ENCODE measurements at places on chromosomes 16 and 17.

DNA sequence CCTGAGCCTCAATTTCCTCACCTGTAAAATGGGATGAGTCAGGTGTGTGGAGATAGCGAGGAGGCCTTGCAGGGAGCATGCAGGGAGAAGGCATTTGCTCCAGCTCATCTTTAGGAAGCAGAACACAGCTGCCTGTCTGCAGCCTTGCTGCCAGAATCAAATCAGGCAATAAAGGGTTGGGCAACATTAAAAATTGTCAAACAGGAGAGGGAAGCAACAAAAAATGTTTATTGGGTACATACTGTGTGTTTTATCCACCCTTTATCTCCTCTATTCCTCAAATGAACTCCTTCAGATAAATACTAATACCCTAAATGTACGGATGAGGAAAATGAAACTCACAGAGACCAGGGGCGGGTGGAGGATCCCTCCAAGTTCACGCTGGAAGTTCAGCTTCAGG lies 12.2 kb downstream of the KRT16 start:
- no peak for DNase-seq

DNA sequence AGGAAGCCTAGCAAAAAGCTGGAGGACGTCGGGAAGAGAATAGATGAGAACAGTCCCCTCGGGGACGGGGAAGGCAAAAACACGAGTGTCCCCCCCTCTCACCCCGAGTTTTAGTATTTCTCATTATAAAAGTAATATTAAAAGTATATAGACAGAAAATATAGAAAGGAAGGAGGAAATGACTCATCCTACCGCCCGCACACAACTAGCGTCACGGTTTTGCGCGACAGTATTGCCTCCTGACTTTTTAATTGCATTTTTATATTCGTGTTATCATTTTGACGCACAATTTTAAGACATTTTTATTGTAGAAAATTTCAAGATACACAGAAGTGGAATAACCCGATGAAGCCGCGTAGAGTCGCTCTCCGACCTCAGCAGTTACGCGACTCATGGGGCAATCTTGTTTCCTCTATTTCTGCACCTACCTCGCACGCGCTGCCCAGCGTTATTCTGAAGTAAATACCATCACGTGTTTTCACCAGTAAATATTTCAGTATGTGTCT lies 652 bp upstream of the SLC25A19 start:
- peak; percentile 86 for DNase-seq

- DNase-seq = no peak
Observed at GRCh38 chr16:30876867-30877266, 17.0 kb downstream of the BCL7C start.

GRCh38 chr17:50288306-50288705 lies 14.0 kb downstream of the TMEM92 start:
- DNase-seq = no peak

- DNase-seq = peak; percentile 19
Observed at GRCh38 chr17:49338883-49339282, 23.2 kb downstream of the ZNF652 start.

DNA sequence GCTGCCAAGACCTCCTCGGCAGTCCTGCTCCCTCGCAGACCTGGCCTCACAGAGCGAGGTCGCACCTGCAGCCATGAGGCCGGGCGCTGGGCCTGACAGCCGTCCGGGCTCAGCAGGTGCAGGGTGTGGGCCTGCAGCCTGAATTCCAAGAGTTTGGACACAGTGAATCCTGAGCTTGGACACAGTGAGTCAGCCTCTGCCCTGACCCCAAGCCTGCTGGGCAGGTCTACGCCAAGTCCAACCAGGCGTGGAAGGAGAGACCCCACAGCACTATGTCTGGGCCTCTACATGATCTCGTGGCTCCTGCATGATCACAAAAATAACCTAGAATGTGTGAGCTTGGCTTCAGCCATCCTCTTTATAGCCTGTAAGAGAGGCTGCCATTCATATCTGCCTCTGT lies 121.0 kb downstream of the C16orf95 start:
- DNase-seq = no peak

DNA sequence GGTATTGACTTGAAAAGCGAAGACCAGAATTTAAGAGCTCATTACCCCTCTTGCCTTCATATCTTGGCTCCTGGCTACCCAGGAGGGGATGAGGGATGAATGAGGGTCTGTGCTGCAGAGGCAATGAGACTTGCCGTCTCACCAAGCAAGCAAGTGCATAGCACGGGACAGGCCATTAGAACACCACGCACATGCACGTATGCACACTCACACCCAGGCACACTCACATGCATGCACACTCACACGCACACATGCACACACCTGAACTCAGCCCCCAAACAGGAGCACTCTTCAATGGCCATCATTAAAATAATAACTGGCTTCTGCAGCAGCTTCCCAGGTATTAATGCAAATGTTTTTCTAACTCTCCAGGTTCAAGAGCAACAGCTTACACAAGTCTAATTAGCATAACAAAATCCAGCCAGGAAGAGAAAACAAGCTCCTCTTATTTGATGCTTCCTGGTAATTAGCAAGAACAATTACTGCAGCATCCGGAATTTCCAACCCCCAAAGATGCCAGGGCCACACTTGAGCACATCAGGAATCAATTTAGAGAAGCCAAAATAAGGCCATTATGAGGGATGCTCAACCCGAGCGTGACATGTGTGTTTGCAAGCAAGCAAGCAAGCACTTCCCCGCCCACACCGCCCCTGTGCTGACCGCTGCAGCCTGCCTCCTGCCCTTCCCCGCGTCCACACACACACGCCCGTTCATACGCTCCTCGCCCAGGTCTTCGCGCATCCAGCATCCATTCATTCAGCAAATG lies 171.6 kb upstream of the TNRC6C start:
- DNase-seq = no peak

DNA sequence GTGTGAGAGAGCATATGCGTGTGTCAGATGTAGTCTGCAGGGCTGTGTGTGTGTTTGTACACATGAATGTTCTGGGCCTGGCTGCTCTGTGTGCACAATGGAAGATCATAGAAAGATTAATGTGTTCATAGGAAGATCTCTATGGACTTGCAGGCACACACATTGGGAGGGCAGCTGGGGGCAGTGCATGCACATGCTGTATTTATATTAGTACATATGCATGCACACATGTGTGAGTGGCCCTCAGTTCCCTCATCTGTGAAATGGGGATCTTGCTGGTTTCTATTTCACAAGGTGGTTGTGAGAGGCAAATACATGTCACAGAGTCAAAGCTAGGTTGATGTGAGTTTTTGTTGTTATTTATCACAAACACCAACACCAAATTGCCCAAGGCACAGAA lies 2.1 kb downstream of the CA7 start:
- DNase-seq = no peak

DNA sequence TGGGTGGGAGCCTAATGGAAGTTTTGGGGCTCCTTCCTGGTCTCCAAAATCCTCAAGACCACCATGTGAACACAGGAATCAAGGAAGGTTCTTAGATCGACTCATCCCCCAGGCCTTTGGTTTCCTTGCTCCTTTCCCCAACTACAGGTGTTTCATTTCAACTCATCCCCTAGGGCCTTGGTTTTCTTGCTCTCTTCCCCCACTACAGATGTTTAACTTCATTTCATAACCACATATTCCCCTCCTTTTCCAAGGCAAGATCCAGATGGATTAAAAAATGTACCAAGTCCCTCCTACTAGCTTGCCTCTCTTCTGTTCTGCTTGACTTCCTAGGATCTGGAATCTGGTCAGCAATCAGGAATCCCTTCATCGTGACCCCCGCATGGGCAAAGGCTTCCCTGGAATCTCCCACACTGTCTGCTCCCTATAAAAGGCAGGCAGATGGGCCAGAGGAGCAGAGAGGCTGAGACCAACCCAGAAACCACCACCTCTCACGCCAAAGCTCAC lies at the start of gene CCL11:
Gene CCL11, plus strand, starts transcription at position 457 of the 507 bp plus-strand sequence. CDS start 67 bp downstream, outside the sequence.
- DNase-seq = no peak

DNA sequence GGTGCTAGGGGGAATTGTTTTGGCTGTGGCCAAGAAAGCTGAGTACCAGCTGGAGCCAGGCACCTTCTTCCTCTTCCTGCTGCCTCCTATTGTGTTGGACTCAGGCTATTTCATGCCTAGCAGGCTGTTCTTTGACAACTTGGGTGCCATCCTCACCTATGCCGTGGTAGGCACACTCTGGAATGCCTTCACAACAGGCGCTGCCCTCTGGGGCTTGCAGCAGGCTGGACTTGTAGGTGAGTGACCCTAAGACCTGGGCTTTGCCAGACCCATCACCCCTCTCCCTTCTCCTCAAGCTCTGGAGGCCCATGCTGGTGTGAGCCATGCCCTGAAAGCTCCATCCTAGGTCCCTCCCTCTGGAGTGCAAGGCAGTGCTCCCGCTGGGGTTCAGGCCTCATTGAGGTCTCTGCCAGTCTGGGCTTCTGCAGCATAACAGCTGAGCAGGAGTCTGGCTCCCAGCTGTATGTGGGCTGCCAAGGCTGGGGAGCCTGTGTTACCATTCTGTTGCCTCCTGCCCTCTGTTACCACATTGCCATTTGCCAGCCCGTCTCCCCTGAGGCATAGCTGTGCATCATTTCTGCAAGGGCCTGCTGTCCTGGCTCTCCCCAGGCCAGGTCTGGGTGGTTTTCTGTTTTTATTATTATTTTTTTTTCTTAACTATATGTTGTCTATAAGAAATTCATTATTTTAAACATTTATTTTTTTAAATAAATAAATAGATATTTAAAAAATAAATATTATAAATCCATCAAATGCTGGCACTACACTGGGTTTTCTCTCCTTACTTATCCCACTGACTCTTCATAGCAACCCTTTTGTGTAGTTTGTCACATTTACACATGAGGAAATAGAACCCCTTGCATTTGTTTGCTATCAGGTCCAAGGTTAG lies 4.1 kb downstream of the SLC9A5 start:
- no peak for DNase-seq

DNA sequence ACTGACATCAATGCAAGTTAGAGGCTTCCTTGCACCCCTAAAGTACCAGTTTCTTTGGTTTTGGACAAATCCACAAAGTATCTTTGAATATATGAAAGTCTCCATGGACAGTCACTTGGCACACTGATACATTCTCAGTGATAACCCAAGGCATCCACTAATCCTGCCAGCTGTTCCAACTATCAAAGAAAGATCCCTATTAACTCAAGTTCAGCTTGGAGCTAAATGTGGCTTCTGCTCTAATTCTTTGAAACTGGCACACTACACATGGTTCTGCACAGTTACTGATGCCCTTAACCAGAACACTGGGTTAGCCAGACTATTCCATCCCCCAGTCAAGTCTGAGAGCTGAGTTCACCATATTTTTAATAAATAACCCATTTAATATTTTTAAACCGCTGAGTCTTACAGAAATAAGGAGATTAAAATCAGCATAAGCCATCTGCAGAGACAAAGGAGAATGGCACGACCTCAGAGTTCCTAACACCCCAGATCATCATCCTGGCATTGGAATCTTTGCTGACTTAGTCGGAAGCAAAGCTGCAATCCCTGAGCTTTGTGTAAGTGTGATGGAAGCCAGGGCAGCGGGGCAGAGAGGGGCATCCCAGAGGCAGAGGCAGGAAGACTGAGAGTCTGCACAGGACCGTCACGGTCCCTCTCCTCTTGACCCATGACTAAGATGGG lies 6.3 kb downstream of the CACNG1 start:
- DNase-seq = no peak

DNA sequence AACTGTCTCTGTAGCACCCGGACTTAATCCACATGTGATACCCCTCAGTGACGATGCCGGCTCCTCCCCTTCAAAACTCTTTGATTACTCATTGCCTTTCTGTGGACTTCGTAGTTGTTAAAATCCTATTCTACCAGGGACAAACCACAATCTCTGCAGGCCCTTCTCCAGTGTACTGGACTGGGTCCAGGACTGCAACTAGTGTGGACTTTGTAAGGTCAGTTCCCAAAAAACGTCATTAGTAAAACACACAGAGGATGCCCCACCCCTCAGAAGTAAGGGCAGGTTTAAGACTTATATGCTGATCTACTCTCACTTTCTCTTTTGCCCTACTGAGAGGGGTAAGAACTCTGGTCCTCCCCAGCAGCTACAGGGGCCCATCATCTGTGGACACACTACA lies 10.5 kb upstream of the NUDT7 start:
- no peak for DNase-seq

All from stimulated activated naive CD8-positive, alpha-beta T cell treated with anti-CD3 and anti-CD28 coated beads, Interleukin-15, amount 100 ng/mL, for 72 hours (primary cell).